ENCODE measurements at places on chromosomes 7 and 10. TPM values are rescaled to one million over a fixed set of nuclear protein-coding genes. Genes with fewer than 3 reads are reported as not detected.
A peak's percentile ranks its signal among the peaks of the same experiment; 100 is the strongest.

Gene HMX2
- total RNA-seq = 0.13 TPM

Gene PPP1R17
- total RNA-seq = not detected

DNA sequence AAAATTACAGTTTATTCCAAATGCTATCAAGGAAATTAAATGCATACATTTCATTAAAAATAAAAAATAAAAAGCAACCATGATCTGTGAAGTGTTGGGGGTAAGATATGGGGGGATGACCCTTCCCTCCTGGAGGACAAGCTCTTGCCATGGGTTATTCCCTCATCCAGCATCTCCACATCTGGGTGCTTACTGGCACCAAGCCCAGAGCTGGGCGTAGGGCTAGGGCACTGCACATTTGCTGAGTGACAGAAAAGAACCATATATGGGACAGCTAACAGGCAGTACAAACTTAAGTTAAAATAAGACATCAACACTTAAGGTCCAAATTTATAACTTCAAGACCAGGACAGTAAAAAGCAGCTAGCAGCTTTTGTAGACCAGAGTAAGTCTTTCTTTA lies 10.2 kb downstream of the CCDC6 start:
- no peaks in the 10 kb centered on the region for H3K27me3 ChIP-seq
- peak overlapping the region; percentile 65 for H3K27ac ChIP-seq
- H3K36me3 ChIP-seq = no peaks in the 10 kb centered on the region
- DNase-seq = peak; percentile 79
- H3K4me1 ChIP-seq = peaks cover 30% of the 10 kb centered on the region

DNA sequence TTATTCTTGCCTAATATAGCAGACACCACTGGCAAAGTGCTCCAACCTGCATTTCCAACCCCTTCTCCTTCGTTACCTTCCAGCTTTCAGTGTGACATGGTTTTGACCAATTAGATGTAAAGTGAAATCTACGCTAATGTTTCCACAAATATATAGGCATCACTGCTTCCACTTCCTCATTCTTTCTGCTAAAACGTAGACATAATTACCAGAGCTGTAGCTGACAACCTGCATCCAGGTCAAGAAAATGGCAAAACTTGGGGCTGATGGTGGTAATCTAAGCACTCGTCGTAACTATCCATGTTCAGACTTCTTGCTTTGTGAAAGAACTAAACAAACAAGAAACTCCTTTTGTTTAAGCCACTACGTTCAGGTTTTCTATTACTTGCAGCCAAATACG lies 41.8 kb upstream of the COL1A2 start:
- no peak overlapping the region for H3K4me3 ChIP-seq
- no peaks in the 10 kb centered on the region for H3K27me3 ChIP-seq
- DNase-seq = no peak
- no peaks in the 10 kb centered on the region for H3K36me3 ChIP-seq

- H3K4me3 ChIP-seq = no peak overlapping the region
- H3K36me3 ChIP-seq = no peaks in the 10 kb centered on the region
- H3K27ac ChIP-seq = no peak overlapping the region
- H3K27me3 ChIP-seq = no peaks in the 10 kb centered on the region
These were observed 71.2 kb downstream of the GRID1 start for GRCh38 chr10:86295351-86295750.

DNA sequence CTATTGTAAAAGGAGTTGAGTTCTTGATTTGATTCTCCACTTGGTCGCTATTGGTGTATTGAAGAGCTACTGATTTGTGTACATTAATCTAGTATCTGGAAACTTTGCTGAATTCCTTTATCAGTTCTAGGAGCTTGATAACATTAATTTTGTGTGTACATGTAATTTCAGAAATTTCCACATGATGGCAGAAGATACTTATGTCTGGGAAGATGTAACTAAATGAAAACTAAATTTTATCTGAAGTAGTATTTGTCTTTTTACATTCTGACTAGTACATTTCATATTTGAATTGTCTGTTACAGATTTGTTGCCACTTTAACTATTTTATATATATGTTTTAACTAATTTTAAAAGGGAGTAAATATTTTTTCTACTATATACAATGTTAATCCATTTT lies 27.6 kb downstream of the SDHAF3 start:
- no peaks in the 10 kb centered on the region for H3K27me3 ChIP-seq
- H3K4me3 ChIP-seq = no peak overlapping the region
- H3K36me3 ChIP-seq = no peaks in the 10 kb centered on the region
- no peak for DNase-seq
- no peak overlapping the region for H3K27ac ChIP-seq

- H3K27me3 ChIP-seq = no peaks in the 10 kb centered on the region
- no peaks in the 10 kb centered on the region for H3K4me1 ChIP-seq
- no peak for DNase-seq
- H3K27ac ChIP-seq = no peak overlapping the region
- H3K4me3 ChIP-seq = no peak overlapping the region
These were observed 227.9 kb downstream of the PLXNA4 start for GRCh38 chr7:132348341-132348740.

Gene GAD2
- not detected for total RNA-seq

GRCh38 chr10:131858583-131859340 lies 42.0 kb upstream of the PPP2R2D start:
- H3K4me1 ChIP-seq = no peaks in the 10 kb centered on the region
- no peak for DNase-seq
- H3K27me3 ChIP-seq = no peaks in the 10 kb centered on the region
- H3K36me3 ChIP-seq = no peaks in the 10 kb centered on the region
- no peak overlapping the region for H3K27ac ChIP-seq
- no peak overlapping the region for H3K4me3 ChIP-seq

GRCh38 chr10:29806350-29806788 lies 171.6 kb upstream of the SVIL start:
- no peaks in the 10 kb centered on the region for H3K36me3 ChIP-seq
- no peak overlapping the region for H3K27ac ChIP-seq
- peaks cover 6% of the 10 kb centered on the region for H3K4me1 ChIP-seq

DNA sequence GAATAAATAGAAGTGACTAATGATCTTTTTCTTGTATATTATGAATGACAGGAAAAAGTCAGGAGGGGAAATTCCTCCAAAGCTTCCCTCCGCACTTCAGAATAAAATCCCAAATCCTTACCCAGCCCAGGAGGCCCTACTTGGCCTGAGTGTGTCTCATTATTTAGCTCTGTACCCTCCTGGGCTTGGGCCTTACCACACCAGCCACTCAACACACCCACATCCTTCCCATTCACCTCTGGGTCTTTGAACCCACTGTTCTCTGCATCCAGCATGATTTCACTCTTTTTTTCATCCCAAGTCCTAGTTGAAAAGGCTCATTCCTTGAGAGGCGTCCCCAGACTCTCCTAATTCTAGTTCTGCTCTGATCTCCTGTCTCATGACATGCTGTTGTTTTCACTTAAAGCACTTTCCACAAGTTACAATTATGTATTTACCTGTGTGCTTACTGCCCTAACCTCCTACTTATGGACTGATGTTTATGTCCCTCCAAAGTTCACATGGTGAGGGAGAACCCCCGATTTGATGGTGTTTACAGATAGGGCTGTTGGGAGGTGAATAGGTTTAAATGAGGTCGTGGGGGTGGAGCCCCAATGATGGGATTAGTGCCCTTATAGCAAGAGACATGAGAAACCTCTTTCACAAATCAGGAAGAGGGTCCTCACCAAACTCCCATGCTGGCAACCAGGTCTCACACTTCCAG lies 6.4 kb downstream of the NOD1 start:
- H3K27ac ChIP-seq = no peak overlapping the region
- DNase-seq = no peak
- no peak overlapping the region for H3K4me3 ChIP-seq

DNA sequence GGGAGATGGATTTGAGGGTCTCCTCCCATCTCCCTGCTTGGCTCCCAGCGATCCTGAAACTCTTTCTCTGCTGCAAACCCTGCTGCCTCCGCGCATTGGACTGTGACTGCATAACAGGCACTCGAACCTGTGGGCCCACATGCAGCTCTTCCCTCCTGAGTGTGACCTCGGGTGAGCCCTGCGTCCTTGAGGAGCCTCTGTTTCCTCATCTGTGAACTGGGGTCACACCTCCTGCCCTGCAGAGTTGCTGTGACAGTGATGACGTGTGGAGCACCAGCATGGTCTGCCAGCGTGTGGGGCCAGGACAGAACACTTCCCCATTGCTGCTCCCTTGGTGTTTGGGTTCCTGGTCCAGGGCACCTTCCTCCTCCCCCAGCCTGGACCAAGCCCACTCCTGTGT lies 46.9 kb upstream of the PSMG3 start:
- no peaks in the 10 kb centered on the region for H3K4me1 ChIP-seq
- H3K36me3 ChIP-seq = no peaks in the 10 kb centered on the region
- no peak overlapping the region for H3K27ac ChIP-seq
- no peak for DNase-seq
- no peaks in the 10 kb centered on the region for H3K27me3 ChIP-seq

Gene ASIC3
- total RNA-seq = 2.2 TPM

DNA sequence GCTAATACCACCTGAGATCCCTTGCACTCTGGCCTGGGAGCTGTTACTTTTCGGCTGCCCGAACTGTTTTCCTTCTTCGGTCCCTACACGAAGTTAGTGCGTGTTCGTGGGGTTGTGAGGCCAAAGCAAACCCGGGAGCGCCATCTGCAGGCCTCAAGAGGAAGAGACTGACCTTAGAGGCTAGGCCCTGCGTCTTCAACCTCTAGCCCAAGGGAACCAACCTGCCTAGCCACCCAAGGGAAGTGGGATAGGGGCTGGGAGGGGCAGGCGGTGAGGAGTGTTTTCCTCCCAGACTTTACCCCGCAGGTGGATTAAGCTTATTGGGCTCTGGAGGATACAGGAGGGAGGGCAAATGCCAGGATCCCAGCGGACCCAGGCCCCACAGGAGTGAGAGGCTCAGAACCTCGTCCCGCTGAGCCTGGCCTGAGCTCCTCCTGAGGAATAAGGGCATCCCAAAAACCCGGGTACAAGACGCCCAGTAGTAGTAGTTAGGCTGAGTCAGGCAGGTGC lies 1.7 kb upstream of the PAX2 start:
- H3K27me3 ChIP-seq = peaks cover 94% of the 10 kb centered on the region
- no peaks in the 10 kb centered on the region for H3K4me1 ChIP-seq
- no peak overlapping the region for H3K4me3 ChIP-seq
- DNase-seq = no peak
- H3K27ac ChIP-seq = no peak overlapping the region

Data from colonic mucosa (tissue), 4 donors.